ENCODE measurements at places on chromosomes 4 and X.

DNA sequence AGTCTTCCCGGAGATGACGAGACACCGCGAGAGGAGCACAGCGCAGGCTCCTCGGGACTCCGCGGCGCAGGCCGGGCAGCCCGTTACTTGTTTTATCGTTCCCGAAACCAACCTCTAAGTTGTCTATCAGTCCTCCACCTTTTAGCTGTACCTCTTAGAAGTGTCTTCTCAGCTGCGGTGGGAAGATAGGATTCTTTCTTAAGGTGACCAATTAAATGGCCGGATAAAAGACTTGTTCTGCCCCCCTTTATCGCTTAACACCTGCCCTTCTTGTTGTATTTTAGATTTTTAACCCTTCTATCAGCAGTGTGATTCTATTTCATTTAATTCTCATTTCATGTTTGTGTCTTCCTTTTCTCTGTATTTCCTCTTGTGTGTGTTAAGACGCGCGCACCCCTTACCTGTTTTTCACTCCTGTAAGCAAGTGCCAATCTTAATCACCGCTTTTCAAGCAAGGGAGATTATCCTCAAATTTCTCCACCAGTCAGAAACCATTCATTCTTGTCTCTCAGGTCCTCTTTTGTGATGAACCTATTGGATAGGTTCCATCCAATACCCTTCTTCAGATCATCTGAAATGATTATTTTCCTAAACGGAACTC is at the start of gene SLC9B2:
SLC9B2 (minus strand) TSS at position 15 of the 601 bp plus-strand sequence. CDS start 9,211 bp downstream, outside the sequence.
- no peak for DNase-seq

GRCh38 chr4:47390428-47391125 is 72.9 kb downstream of the COMMD8 start:
- no peak for DNase-seq

DNA sequence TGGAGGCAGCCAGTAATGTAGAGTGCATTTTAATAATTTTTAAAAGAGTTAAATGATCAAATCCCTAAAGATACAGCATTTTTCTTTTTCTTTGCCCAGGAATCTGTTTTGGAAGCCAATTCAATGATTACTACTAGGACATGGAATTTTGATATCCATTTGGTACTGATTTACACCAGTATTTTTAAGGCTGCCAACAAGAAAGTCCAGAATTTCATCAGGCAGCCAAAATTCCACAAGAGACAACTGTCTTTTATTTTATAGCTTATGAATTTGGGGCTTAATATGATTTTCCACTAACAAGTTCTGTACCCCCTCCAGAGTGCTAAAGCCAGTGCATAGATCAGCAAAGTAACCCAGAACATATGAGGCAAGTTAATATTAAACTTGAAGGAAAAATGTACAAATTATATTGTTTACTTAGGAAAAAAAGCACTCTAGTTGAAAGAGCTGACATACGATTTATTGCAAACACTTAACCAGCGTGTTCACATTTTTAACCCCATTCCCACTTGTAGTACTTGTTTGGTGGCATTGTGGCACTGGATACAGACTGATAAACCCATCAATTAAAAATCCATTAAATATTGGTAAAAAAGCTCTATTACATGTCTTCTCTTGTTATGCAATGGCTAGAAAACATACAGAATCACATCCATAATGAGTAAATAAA is 259.7 kb downstream of the DCHS2 start:
- no peak for DNase-seq

DNA sequence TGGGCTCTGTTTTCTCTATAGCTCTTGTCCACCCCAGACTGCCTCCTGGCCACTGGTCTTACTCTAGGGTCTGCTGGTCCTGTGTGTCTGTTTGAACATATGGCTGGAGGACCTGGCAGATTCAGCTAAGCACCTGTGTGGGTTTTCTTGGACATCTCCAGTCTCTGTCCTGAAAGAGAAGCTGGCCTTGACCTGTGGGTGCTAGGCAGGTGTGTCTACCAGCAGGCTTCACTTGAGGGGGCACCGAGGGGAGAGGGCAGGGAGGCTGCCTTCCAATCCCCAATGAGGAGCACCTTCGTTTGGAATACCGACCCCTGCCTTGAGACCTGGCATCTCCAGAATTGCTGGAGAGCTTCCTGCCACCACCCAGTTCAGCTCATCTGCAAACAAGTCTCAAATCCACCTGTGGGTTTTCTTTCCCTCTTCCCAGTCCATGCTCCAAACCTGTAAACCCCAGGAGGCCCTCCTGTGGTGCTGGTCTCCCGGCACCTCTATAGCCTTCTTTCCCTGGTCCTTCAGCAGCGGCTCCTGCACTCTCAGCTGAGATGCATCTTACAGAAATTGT is 45.2 kb downstream of the HTRA3 start:
- no peak for DNase-seq

DNA sequence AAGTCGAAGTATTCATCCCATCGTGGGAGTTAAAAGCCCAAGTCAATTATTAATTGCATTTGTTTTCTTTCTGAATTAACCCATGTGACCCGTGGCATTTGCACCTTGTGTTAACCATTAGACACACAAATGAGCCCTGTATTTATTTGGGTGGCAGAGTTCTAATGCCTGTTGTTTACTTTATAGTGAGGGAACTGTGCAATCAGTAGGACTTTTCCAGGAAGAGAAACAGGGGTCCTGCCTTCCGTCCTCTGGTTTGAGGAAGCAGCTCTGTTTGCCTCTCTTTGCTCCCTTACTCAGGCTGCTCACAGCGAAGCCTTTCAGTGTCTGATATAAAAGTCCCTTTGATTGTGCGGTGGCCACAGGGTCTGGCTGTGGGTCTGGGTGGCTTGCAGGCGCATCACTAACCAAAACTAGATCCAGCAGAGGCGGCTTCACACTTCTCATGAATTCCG is 263.6 kb downstream of the PTTG2 start:
- no peak for DNase-seq

- DNase-seq, result no peak
These were observed 4.2 kb downstream of the CENPVL3 start for GRCh38 chrX:51614353-51615012.

DNA sequence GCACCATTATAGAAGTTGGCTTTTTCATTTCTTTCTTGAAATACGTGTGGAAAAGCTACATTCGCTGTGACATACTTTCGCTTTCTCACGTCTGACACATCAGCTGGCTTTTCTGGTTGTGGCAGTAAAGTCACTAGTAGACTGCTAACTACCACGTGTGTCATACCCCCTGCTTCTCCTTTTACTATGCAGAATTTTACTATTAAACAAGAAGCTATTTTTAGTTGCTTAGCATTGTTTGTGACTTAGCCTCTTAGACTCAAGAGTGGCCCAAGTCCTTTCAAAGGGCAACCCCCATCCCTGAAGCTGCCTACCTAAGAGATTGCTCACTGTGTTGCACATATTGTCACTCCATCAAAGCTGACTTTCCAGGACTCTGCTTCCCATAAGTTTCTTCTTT is 2.1 kb upstream of the IL2 start:
- no peak for DNase-seq

DNA sequence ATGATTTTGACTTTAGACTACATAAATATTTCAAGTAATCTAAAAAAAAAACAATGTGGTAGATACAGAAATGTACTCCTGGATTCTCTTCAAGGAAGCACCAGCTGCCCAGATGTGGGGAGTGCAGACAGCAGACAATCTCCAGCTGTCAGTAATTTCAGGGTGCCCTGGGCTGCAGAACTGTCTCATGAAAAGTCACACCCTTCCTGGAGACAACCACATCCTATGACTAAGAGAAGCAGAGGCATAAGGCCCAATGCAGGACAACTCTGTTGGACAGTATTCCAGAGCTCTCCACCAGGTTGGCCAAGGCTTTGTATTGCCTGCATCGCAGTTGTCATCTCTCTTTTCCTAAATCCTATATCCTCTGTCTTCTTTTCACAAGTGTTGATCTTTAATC is 34.4 kb upstream of the BLTP1 start:
- DNase-seq, result peak; percentile 78

DNA sequence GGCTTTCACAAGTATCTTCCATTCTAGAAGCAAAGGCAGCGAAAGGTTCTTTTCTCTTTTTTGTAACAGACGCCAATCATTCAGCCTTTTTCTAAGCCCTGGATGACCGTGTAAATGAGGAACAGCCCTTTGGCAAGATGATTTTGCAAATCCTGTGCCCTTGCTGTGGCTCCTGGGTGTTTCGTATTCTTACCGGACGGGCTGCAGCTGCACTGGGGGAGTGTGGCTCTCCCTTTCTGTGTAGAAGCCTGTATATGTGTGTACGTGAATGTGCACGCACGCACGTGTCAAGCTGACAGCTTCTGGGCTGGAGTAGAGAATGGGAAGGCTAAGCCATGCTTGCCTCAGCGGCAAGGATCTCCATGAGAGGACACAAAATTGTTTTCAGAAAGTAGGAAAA is 8.2 kb downstream of the GRPEL1 start:
- DNase-seq, result no peak

DNA sequence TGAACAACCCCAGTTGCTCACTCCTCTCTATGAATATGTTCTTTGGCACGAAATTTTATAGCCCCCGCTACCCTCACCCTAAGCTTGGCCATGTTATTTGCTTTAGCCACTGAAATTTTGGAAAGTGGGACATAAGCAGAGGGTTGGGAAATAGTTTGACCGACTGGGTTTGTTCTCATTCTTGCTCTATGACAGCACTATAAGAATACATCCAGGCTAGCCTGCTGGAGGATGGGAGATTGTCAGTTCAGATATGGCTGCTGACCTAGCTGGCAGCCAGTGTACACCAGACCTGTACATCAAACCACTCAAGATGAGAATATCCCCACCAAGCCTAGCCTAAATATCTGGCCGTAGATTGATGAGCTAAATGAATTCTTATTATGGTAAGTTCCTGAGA is 298.1 kb downstream of the PDGFC start:
- DNase-seq, result no peak

DNA sequence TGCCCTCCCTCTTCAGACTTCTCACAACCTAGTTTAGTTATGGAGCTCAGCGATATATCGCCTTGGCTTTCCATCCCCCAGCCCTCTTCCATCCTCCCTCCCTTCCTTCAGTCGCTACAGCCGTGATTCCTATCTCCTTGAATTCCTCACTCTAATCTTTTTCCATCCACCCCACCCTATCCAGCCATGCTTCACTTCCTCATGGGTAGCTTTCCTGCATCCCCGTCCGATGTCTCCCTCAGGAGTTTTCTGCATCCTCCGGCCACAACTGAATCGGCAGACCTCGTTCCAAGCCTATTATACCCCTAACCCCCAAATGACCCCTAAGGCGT is 456 bp downstream of the SNX12 start:
- DNase-seq, result no peak

GRCh38 chrX:32397562-32398216 is 813.7 kb downstream of the DMD start:
- DNase-seq, result no peak

DNA sequence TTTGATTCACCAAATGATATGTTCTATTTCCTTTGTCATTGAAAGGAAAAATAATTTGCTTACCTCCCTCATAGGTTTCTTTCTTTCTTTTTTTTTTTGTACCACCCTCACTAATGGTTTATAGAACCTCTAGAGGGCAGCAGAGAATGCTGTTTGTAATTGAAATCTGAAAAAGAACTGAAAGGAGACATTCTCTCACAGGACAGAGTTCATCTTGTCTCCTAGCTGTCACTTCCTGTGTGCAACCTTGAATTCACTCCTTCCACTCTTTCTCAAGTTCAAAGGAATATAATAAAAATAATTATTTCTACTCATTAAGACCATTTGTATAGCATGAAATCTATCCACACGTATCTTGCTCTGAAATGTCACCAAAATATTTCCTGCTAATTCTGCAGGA is 51.0 kb downstream of the GUCY1B1 start:
- DNase-seq, result peak; percentile 77

DNA sequence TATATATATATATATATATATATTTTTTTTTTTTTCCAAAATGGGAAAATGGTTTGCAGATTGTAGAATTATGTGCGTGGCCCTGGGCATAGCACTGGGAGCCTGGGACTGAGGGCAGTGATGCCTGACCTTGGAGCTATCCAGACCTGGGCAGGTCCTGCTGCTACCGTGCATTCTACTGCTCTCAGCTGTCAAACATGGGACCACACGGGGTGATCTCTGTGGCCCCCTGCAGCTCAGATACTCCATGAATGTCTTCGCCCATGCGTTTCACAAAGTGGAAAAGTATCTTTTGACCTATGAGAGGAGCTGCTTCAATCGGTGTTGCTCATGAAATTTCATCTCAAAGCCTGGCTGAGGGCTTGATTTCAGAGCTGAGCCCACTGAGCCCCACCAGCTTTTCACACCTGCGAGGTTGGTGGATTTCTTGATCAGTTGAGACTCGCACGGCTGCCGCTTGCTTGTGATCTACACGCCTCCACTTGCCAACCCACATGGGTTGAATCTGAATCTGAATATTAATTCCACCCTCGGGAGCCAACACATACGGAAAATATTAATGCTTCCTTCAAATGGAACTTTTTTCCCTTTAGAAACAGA is 35.7 kb downstream of the ING2 start:
- no peak for DNase-seq
